ENCODE measurements at places on chromosomes 6 and 20. TPM values are rescaled to one million over a fixed set of nuclear protein-coding genes. Genes with fewer than 3 reads are reported as not detected.

DNA sequence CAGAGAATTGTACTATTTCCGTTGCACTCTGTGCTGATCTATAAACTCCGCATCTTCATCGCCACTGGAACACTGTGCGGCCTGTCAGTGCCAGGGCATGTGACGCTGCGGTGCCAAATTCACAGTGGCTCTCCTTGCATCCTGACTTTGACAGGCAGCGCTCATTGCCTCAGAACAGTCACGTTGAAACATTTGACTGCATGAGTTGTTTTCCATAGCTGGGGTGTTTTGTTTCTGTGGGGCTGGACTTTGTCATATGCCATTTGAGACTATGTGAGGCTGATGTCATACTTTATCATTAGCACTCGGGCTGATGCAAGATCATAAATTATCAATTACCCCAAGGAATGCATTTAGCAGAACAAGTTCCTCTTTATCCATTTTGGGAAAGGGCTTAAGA lies 32.7 kb downstream of the CFAP61 start:
- no peak for DNase-seq

GRCh38 chr6:12886961-12887775 lies 170.6 kb downstream of the PHACTR1 start:
- DNase-seq = peak; percentile 83

- no peak for DNase-seq
These were observed 382.5 kb downstream of the TAF4 start for GRCh38 chr20:61682996-61683681.

PERP gene
- total RNA-seq = 47.4 TPM

OR2H2 gene
- not detected for total RNA-seq

DNA sequence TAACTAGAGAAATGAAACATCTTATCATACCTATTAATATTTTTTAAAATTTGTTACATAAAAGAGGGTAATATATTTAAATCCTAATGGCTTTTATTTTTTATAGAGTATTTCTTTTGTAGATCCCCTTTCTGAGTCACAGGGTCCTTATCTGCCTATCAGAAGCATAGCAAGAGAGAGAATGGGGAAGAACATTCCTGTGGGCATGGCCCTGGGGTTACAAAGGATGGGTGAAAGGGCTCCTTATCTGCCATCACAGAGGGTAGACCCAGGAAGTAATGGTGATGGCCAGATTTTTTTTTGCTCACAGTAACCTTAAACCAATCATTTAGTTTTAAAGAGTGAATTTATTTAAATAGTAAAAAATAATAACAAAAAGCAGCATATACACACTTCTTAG lies 582.1 kb upstream of the HTR1E start:
- DNase-seq = no peak

DNA sequence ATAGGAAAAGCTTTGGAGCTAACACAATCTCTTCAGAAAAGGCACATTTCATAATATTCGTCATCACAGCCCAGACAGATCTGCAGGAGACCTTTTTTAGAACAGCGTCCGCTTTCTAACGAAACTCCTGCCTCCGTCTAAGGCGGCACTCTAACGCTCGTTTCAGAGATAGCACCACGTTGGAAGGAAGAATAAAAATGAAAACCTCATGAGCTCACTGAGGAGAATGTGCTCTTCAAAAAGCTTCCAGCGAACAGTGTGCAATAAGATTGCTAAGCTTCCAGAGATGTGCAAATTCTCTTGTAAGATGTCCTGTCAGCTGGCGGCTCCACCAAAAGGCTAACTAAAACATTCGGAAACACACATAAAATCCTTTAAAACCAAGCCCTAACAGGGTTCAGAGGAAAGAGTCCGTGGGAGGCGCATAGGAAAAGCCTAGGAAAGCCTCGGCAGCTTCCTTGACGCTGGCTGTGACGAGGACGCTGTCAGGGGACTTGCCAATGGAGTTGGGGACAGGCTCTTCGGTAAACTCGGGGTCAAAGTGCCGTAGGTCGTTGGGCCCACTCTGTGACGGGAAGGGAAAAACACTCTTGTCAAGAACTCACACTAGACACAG lies 117.6 kb upstream of the SLC2A12 start:
- no peak for DNase-seq

DNA sequence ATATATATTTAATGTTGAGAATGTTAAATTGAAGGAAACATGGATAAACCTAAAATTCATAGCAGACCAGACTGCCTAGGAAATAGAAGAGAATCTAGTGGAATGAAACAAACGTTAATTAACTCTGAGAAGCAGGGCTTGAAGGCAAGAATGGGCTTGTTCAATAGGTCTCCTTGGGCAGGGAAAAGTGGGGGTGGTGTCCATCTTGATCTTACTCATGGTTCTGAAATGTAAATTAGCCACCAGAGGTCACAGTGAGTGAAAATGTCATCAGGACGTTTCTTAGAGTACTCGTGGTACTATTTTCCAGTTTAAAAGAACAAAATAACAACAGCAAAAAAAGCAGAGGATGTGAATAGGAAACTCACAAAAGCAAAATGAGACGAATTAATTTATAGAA lies 66.8 kb upstream of the BTBD3 start:
- DNase-seq = peak; percentile 33

DNA sequence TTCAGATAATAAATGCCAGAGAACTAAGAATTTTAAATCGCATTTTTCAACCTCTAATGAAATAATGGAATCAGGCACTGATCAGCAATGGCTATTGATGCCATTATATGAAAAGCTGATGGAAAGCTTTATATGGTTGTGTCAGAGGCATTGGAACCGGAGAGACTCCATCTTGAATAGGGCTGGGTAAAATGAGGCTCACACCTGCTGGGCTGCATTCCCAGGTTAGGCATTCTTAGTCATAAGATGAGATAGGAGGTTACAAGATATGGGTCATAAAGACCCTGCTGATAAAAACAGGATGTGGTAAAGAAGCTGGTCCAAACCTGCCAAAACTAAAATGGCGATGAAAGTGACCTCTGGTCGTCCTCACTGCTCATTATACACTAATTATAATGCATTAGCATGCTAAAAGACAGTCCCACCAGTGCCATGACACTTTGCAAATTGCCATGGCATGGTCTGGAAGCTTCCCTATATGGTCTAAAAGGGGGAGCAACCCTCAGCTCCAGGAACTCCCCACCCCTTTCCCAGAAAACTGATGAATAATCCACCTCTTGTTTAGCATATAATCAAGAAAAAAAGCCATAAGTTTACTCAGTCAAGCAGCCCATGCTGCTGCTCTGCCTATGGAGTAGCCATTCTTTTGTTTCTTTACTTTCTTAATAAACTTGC lies 40.2 kb upstream of the CD83 start:
- no peak for DNase-seq

- DNase-seq = no peak
These were observed 15.9 kb downstream of the SLC22A23 start for GRCh38 chr6:3440911-3441310.

- peak; percentile 72 for DNase-seq
These were observed 151.4 kb upstream of the TNFAIP3 start for GRCh38 chr6:137715589-137716045.

LY6G5C gene
- total RNA-seq = 1.8 TPM

LPA gene
- not detected for total RNA-seq

DNA sequence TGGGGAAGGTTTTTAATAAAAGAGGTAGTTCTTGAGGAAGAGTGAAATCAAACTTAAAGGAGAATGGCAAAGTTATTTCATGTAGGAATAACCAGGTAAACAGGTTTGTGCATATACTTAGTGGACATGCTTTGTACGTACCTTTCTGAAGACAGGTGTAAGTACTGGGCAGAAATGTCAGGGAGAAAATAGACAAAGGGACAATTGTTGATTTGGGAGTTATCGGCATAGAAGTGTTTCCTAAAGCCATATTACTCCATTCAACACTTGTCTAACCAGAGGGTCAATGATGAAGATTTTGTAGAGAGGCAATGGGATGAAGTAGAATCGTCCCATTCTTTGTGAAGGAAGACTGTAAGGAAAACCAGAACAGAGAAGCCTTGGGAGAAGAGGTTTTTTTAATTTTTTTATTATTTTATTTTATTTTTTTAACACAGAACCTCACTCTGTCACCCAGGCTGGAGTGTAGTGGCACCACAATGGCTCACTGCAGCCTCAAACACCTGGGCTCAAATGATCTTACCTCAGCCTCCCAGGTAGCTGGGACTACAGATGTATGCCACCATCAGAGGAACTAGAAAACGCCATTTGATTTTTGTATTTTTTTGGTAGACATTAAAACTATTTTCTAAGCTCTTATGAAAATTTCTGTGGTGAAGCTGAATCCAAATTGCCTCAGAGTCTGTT lies 18.0 kb downstream of the SMAP1 start:
- DNase-seq = no peak

SMLR1 gene
- not detected for total RNA-seq

GRCh38 chr6:31723245-31723979 lies at the start of gene MPIG6B:
Gene MPIG6B (plus strand): TSS chr6:31723373. CDS start chr6:31723384, 11 bp downstream.
- no peak for DNase-seq

NRSN1 gene
- not detected for total RNA-seq

DNA sequence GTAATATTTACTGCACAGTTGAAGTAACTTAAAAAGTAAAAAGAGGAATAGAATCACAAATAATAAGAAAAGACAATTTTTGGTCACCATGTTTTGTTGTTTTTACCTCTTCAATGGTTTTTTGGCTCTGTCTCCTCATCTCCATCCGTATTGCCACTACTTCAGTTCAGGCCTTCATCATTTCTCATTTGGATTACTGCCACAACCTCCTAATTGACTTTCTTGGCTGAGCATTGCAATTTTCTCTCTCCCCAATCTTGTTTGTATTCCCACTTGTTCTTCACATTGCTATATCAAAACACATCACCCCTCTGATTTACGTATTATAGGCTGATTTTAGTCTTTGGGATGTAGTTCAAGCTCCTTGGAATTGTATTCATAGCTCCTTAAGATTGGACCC lies 161.7 kb downstream of the GRM1 start:
- no peak for DNase-seq

DNA sequence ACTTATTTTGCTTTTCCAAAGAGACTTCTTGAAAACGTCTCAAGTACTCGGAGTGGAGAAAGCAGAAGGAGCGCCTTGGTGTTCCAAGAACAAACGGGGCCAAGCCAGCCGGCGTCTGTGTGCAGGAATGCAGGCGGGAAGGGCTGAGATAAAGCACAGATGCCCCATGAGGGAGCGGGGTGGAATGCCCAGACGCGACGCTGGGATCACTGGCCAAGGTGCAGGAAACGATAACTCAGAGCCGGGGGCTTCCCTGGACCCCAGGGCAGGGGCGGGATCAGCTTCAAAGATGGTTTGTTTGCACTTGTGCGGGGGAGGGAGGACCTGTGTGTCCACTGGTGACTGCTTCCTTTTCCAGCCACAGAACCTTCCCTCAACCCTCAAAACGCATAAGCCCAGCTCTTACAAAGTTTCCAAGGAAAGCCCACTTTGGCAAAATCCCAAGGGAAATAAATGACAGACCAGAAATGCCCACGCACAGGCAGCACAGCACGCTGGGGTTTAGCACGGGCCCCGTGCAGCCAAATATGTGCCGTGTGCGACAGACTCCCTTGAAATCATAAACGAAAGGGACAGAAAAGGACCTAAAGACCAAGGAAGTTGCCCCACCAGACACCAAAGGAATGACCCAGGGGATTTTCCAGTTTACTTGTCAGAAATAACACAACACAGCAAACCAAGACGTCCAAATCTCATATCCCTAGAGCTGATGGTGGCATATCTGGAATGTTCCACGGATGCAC lies 113.9 kb downstream of the NFATC2 start:
- no peak for DNase-seq

DNA sequence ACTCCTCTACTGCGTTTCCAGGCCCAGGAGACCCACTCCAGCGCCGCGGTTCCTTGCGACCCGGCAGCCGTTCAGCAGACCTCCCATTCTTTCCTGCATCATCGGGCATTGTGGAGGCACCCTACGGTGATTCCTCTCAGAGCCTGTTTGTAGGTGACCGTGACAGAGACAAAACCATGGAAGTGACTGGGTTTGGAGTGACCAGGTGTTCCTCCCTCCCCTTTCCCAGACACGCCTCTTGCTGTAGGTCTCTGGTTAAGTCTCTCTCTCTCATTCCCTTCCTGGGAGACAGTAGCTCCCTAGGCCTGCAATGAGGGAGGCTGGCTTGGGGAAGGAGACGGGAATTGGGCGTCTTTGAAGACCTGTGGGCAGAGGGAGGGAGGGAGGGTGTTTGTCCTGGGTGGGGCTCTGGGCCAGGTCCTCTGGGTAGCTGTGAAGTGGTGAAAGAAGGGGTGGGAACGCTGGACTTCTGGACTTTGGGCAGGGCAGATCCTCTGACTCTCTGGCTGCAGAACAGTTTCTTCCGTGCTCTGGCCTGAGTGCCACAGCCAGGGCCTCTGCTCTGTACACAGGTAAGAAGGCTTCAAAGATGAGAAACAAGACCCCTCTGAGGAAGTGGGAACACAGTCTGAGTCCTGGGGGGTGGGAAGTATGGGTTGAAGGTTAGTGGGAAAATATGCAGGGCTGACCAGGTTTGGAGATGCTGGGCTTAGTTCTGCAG lies 763 bp downstream of the KLC4 start:
- peak; percentile 19 for DNase-seq

GRCh38 chr6:31903957-31904356 lies 2.1 kb upstream of the ZBTB12 start:
- no peak for DNase-seq

TNF gene
- 4.0 TPM for total RNA-seq

DNA sequence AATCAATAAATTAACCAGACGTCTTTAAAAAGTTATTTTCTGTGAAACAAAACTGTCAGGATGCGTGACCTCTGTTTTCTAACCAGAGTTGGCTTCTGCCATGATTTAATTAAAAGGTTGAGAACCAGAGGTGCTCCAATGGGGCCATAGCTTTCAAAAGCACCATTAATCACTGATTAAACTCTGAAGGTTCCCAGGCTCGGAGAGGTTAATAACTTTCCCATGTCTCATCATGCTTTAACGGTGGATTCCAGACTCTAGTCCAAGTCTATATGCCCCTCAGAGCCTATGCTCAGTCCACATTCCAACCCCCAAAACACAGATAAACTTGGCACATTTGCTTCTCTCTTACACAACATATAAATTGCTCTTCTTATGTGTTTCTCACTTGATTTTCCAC lies 95.5 kb downstream of the SNAP91 start:
- no peak for DNase-seq

PRL gene
- not detected for total RNA-seq

GRCh38 chr20:2244993-2245392 lies 50.8 kb upstream of the TGM3 start:
- no peak for DNase-seq

GRCh38 chr6:127641905-127642304 lies 64.9 kb downstream of the C6orf58 start:
- DNase-seq = peak; percentile 39

DNA sequence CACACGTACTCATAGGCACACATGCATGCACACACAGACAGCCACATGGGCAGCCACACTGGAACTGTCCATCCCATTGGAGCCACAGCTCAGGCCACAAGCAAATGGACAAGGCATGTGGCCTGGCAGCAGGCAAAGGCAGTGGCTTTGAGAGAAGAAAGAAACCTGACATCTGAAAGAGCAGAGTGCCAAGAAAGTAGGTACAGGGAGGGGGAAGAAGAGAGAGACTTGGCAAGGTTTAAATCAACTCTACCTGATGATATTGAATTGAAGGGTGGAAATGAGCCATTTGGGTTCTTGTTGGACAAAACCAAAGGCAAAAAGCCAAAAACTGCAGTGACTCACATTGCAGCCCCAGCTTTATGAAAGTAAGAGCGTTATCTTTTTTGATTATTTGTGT lies 142.7 kb downstream of the PCSK2 start:
- DNase-seq = no peak
